ENCODE measurements at places on chromosomes 11 and 22.

DNA sequence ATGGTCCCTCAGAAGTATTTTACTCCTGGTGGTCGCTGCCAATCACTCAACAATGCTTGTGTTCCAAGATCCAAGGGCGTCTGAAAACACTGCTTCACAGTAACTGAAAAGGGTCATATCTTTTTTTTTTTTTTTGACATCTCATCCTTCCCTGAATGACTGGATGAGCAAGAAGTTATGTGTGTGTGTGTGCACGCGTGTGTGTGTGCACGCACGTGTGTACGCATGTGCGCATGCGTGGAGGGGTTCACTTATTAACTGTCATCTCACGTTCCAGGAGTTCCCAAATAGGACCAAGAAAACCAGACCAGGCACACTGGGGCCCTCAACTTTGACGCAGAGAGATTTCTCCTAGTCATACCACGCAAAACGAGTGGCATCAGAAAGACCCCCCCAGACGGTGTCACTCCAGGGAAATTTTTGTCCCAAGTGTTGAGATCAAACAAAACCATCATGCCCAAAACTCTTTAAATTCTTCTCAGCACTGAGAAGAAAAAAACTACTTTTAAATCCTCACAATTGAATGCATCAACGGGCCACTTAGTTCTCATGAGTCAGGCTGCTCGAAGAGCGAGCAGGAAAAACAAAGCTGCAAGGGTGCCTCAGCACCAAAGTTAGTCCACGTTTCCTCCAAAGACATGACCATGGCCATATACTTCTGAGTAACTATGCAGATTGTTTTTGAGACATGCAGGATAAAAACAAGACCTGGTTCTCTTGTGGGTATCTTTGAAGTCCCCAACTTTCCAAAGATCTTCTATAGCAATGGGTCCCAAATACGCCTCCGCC, 12.9 kb downstream of the MN1 start:
- DNase-seq = no peak

DNA sequence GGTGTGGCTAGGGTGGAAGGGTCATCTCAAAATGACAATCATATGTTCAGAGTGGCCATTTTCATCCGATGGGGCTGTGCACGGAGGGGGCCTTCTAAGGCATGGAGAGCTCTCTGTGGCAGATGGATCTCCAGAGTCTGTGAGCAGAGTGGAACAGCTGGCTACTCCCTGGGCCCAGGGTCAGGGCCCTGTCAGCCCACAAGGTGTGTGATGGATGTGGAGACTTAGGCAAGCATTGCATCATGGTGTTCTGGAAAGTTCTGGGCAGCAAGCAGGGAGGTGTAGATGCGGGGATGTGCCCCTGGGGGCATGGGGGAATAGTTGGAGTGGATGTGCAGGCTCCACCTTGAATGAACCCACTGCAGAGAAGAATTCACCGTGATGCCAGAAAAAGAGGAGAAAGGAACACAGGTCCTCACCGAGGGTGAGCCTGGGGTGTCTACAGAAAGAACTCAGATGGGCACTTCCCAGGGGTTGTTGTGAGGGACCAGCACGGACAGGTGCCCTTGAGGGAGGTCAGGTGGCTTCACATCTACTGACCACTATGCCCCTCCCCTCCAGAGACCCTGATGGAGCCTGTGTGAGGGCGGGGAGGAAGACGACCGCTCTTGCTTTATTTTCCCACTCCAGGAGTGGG, 51.1 kb downstream of the CHRDL2 start:
- DNase-seq = no peak

DNA sequence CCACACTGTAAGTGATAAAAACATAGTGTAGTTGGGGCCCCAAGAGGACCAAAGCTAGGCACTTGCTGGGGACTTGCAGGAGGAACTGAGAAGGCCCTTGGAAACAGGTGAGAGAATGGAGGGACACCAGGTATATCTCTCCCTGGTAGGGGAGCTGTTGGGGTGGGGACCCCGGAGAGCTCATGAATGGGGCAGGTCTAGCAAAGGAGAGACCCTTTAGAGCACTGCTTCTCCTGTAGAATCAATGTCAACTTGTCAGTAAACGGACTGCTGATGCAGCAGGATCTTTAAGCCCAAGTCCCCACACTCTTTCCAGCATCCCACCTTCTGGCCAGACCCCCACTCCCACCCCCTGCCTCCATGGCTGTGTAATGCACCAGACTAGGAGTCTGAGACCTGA, 109.6 kb upstream of the THY1 start:
- DNase-seq = no peak

DNA sequence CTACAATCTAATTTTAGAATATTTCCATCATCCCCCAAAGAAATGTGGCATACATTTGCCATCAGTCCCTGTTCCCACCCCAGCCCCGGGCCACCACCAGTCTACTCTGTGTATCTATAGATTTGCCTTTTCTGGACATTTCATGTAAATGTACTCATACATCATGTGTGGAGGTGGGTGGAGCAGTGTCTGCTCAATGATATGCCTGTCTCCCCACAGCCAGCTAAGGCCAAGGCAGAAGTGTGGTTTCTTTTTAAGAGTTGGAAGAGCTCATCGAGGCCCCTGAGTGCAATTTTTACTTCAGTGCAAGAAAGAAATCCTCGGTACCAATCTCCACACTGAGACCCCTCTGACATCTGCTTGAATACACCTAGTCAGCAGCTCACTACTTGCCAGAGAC, 80.5 kb downstream of the TP53I11 start:
- DNase-seq = no peak

DNA sequence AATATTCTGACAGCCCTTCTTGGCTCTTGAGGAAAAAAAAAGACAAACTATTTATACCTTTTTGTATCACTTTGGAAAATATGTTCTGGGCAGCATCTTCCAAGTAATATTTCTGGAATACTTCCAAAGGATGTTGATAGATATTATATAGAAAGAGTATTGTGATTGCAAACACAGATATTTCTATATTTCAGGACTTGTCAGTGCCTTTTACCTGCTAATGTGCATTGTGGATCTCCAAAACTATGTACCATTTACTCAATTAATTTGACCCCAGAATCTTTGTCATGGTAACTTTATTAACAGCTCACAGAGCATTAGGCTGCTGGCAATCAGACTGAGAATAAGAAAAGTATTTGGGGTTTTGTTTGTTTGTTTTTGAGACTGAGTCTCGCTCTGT, 16.7 kb upstream of the CCND1 start:
- no peak for DNase-seq

DNA sequence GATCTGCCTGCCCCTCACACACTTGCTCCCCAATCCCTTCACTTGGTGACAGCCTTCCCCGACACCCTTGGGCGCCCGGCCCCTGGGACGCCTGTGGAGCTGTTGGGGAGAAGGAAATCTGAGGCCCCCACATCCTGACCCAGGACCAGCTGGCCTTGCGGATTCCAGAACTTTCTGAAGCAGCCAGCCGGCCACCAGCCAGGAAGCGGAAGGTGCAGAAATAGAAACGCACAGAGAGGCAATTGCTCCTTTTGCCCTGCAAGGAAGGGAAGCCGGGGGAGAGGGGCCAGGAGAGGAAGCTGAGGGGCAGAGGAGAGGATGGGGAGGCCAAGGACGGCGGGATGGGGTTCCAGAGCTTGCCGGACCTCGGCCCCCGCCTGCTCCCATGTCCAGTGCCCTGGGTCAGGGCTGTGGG, 66.7 kb upstream of the LINC01488 start:
- DNase-seq = no peak

DNA sequence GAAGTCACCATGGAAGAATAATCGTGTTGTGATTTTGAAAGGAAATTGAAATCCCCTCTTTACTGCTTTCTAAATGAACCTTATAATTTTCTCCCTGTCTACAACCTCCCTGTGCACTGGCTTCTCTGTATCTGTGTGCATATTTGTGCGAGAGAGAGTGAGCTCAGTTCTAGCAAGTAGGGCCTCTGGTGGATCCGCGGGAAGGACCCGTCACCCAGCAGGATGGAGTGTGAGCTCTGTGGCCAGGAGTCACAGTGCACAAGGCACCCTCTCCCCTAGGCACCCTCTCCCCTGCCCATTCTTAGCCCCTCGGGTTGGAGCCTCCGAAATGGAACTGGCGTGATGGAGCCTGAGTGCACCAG, 109.0 kb downstream of the TRIM29 start:
- no peak for DNase-seq

DNA sequence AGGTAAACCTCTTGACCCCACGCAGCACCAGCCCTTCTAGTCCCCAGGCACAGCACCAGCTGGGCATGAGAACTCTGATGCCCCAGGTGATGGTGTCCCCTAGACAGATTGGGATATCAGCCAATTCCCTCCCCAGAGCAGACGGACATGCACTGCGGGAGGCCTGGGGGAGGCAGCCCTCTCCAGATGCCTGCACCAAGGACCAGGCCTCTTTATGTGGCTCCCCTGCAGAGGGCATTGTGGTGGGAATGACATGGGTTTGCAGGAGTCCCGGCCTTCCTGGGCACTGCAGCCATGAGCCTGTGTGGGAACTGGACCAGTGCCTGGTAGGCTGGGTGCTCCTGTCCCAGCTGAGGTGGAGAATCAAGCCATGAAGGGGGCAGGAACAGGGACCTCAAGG, 25.9 kb downstream of the PPM1F start:
- DNase-seq = no peak

DNA sequence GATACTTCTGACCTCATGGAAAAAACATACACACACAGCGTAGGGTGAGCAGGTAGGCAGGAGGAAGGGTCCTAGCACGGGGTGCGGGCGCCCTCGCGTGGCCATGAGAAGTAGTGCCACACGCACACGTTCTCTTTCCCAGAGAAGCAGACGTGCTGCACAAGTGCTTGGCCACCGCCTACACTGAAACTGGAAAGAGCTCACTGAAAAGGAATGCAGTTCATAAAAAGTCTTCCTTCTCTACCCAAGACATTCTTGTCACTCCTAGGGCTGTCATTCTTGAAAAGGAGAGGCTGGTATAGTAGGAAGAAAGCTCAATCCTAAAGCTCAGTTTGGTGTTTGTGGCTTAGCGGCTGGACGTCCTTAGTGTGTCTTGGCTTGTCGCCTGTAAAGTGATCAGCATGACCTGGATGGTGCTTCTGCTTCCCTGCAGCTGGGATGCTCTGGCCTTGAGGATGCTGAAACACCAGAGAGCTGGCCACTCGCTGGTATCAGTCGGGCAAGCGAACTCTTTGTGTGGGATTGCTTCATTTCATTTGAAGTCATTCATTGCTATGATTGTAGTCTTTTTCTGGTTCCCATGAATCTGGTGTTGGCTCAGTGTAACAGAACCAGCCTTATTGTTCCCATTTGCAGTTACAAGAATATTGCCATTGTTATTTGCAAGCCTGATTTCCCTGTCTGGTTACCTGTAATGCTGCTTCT, 303.8 kb downstream of the NTM start:
- DNase-seq = peak; percentile 36

- DNase-seq = no peak
These were observed 196.3 kb upstream of the CADM1 start for GRCh38 chr11:115700496-115700895.

DNA sequence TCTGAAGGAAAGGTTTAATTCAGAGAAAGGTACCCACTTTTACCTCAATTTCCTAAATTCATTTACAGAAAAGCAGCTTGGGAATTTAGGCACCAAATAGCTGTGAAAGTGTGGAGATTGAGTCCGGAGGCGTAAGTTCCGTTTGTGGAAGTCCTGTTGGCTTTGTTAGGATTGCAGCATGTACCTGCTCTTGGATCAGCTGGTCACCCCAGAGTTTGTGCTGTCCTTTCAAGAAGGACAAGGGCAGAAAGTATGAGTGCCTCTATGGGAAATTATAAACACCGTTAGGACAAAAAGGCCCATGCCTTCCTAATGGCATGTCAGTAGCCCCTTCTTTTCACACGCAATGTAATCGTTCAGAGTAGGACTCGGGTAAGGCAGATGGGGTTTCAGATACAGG, 97.8 kb downstream of the SCN3B start:
- DNase-seq = no peak

DNA sequence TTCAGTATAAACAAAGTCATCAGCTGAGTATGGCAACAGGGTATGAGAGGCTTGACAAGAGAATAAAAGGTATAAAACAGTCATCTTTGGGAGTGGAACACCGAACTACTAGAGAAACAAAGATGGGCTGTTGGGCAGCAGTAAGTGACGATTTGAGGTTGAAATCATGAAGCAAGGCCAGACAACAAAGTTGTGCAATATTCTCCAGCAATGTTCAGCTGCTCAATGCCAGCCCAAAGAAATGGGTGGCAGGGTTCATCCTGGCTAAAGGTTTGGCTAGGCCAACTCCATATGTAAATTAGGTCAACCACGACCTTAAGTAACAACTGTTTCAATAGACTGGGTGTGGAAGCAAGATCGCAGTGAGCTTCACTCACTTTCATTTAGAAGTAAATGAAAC, 6.2 kb downstream of the APIP start:
- no peak for DNase-seq

- DNase-seq = no peak
These were observed 133.9 kb downstream of the FANCF start for GRCh38 chr11:22491555-22492225.

DNA sequence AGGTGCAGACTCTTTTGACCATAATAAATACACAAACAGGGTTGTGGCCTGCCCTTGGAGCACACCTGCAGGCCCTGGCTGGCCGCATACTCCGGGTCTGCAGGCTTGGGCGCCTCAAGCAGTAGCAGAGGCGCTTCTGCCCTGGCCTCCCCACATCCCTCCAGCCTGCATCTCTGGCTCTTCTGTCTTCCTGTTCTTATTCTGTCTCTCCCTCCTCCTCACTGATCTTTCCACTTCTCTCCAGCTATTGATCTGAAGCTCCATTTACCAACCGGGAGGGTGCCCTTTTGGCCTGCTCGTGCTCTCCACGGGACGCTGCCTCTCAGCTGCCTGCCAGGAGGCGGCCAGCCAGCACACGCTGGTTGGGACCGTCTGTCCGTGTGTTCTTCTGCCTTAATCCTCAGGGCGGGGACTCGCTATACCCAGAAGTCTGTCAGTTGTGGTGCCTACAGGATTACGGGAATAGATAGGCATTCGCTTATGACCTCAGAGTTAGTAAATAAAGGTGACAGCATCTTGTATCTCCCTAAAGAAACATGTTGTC, 5.2 kb downstream of the UPB1 start:
- DNase-seq = no peak

DNA sequence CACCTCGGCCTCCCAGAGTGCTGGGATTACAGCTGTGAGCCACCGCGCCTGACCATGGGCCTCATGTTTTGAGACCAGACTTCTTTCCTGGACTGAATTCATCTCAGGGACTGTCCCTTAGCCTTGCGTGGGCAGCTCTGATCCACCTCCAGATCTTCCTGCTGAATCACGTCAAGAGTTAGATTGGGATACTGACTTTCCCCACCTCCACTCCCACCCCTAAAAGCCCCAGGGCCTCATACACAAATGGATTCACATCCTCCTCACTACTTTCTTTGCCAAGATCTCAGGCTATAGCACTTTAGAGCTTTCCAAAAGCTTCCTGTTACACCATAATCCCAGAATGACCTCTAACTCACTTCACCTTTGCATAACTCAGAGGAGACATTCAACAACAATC, 12.1 kb downstream of the CCDC87 start:
- no peak for DNase-seq

DNA sequence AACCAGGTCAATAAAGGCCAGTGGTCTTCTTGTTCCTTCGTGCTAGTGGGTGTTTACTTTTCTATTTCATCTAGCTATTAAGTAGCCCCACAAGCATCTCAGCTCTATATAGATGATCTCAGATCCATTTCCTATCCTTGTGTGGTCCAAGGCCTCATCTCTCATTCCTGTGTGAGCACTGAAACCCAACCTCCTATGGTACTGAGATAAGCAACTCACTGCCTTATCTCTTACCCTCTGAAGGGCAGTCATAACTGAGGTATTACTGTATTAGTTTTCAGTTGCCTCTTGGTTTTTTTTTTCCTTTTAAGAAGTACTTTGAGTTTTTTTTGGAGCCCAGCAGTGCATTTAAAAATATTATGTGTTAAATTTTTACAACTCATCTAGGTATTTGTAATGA, 28.3 kb downstream of the ACER3 start:
- DNase-seq = peak; percentile 36
